T-cell (primary cell): ENCODE measurements at places on chromosomes 7 and 10.

DNA sequence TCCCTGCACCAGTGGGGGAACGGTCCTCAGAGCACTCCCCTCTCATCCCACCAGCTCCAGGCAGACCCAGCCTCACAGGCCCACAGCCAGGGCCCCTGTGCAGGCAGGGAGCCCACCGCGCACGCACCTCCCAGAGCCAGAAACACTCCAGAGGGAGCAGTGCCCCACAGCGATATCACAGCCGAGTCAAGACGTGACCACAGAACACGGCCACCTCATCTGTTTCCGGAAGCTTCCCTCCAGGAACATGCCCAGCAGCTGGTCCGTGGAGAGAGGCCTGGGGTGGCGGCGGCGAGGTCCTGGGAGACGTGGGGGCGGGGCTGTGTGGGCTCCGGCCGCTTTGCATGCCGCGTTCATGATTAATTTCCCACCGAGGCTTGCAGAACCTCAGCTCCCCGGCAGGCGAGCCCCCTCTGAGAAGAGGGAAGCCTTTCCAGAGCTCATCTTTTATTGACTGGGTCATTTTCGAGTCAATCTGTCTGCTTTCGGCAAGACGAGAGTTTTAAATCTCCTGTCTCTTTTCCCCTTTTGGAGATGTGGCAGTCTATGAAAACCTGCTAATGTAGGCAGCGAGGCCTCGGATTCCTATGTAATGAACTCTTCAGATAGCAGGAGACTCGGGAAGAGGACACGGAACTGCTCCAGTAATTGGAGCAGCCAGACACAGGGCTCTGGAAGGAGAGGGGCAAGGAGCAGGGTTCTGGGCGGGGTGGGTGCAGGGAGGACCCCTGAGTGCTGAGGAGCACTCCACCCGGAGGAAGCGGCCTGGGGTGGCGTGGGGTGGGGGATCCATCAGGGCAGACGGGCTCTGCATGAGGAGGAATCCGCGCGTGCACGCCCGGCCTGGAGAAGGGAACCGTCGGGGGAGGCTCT, 242.8 kb downstream of the ELFN1 start:
- no peak for DNase-seq
- no peak overlapping the region for H3K27ac ChIP-seq
- H3K4me3 ChIP-seq = no peak overlapping the region
- H3K27me3 ChIP-seq = no peaks in the 10 kb centered on the region

- peaks cover 94% of the 10 kb centered on the region for H3K36me3 ChIP-seq
- DNase-seq = no peak
- H3K27ac ChIP-seq = no peak overlapping the region
Measured at GRCh38 chr10:8070440-8070839, 16.0 kb downstream of the GATA3 start.

DNA sequence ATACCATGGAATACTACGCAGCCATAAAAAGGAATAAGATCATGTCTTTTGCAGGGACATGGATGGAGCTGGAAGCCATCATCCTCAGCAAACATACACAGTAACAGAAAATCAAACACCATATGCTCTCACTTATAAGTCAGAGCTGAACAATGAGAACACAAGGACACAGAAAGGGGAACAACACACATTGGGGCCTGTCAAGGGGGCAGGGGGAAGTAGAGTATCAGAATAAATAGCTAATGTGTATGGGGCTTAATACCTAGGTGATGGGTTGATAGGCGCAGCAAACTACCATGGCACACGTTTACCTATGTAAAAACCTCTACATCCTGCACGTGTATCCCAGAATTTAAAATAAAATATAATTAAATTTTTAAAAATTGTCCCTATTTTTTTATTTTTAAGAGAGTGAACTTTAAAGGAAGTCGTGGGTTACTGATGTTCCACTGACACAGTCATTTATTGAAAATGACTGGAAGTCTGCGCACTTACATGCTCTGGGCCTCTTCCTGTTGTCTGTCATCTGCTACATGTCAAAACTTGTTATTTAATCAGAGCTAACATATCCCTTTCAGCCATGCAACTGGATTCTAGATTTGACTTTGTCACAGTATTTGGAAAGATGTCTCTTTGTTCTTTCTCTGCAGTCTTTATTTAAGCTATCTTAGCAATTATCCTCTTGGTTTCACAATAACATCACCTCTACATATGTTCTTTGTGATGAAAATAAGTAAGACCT, 73.7 kb upstream of the ABCB5 start:
- DNase-seq = no peak
- no peak overlapping the region for H3K4me3 ChIP-seq
- no peaks in the 10 kb centered on the region for H3K4me1 ChIP-seq
- H3K36me3 ChIP-seq = no peaks in the 10 kb centered on the region
- H3K27me3 ChIP-seq = no peaks in the 10 kb centered on the region

GRCh38 chr10:105837951-105838350, 1196.9 kb downstream of the SORCS3 start:
- H3K27me3 ChIP-seq = no peaks in the 10 kb centered on the region
- H3K4me3 ChIP-seq = no peak overlapping the region
- no peaks in the 10 kb centered on the region for H3K36me3 ChIP-seq
- no peaks in the 10 kb centered on the region for H3K4me1 ChIP-seq
- no peak for DNase-seq

DNA sequence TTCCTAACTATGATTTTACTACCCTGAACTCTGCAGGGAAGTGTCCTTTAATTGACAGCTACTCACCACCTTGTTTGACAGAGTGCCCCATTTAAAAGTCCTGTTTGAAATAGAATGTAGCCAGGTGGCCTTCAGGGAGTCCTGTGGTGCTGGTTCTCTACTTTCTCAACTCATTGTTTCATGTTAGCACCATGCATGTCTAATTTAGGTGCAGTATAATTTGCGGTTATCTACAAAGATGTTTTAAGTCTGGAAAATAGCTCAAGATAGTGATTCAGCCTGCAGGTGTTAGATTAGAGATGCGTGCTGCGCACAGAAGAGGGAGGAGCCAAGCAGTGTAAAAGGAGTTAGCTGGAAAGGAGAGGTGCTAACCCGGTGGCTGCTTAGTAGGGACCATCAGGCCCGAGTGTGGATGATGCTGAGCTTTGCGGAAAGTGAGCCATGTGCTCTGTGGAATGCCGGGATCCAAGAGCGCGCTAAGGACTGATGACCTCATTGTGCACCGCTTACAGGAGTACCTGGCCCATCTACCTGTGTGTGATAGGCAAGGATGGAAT, 1.2 kb downstream of the CCM2 start:
- peak overlapping the region; percentile 56 for H3K27ac ChIP-seq
- peaks cover 17% of the 10 kb centered on the region for H3K4me1 ChIP-seq

- H3K4me1 ChIP-seq = no peaks in the 10 kb centered on the region
- no peaks in the 10 kb centered on the region for H3K27me3 ChIP-seq
- no peak overlapping the region for H3K4me3 ChIP-seq
- H3K36me3 ChIP-seq = no peaks in the 10 kb centered on the region
- DNase-seq = no peak
- H3K27ac ChIP-seq = no peak overlapping the region
Measured at GRCh38 chr7:114623146-114623545, 208.5 kb downstream of the FOXP2 start.

DNA sequence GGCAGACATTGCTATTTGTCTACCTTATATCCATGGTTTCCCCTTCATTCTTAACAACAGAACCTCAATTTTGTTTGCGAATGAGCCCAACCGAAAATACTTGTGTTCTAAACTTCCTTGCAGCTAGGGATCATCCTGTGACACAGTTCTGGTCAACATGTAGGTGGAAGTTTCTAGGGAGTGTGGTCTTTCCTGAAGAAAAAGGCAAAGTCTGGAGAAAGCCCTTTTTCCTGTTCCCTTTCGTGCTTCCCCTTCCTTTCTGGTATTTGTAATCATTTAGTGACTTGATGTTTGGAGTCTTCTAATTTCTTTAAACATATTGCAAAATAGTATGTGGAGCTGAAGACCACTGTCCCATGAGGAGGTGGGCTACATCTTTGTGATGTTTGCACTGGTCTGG, 2.9 kb upstream of the IFRD1 start:
- no peak overlapping the region for H3K27ac ChIP-seq
- H3K4me1 ChIP-seq = peaks cover 5% of the 10 kb centered on the region
- no peaks in the 10 kb centered on the region for H3K27me3 ChIP-seq
- no peaks in the 10 kb centered on the region for H3K36me3 ChIP-seq
- H3K4me3 ChIP-seq = no peak overlapping the region

DNA sequence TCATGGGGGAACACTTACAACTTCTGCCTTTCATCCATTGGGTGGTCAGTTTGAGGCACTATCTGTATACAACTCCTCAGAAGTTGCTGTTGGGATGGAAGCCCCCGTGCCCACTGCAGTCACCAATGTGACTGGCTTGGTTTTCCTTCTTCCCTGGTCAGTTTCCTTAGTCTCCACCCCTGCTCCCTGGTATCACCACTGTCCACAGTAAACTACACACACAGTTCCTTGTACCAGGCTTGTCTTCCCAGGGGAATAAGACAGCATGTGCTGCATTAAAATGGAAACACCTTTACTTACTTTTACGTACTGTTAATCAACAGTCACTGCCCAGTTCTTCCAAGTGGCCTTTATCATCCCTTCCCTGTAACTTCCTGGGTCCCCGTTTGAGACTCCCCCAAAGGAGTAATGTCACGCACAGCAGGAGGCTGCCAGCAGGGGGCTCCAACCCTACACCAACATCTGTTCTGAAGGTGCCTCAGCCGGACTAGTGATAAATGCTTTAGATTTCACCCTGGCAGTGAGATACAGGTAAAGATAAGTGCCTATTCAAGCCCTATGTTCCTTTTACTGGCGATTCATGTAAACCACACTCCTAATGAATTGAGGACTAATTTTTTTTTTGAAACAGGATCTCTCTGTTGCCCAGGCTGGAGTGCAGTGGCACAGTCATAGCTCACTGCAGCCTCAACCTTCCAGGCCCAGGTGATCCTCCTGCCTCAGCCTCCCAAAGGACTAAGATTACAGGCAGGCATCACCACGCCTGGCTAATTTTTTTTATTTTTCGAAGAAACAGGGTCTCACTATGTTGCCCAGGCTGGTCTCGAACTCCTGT, 45.3 kb upstream of the PIK3AP1 start:
- no peak overlapping the region for H3K4me3 ChIP-seq
- no peaks in the 10 kb centered on the region for H3K4me1 ChIP-seq
- DNase-seq = peak; percentile 65
- no peak overlapping the region for H3K27ac ChIP-seq

DNA sequence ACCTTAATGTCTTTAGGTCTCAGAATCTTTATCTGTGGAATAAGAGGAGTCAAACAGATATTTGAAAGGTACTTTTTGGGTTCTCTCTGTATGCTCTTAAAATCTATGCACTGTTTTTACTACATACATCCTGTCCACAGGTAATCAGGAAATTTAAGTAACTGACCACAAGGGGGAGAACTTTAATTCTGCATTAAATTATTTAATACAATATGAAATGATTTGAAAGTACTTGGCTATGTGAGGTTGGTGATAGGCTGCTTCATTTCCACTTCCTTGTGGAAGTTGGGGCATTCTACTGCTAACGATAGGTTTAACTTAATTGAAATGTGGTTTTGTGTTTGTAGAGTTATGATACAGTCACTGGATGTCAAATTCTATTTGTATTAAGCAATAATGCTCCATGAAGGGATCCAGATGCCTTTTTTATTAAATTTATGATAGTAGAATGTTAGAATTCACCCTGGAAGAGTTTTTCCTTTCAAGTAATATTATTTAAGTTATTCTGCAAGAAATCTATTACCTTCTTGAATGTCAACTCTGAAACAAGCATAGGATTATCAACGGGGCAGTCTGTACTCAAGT, 6.0 kb downstream of the TEX47 start:
- no peak overlapping the region for H3K4me3 ChIP-seq
- H3K4me1 ChIP-seq = no peaks in the 10 kb centered on the region
- H3K27ac ChIP-seq = no peak overlapping the region
- H3K27me3 ChIP-seq = no peaks in the 10 kb centered on the region

DNA sequence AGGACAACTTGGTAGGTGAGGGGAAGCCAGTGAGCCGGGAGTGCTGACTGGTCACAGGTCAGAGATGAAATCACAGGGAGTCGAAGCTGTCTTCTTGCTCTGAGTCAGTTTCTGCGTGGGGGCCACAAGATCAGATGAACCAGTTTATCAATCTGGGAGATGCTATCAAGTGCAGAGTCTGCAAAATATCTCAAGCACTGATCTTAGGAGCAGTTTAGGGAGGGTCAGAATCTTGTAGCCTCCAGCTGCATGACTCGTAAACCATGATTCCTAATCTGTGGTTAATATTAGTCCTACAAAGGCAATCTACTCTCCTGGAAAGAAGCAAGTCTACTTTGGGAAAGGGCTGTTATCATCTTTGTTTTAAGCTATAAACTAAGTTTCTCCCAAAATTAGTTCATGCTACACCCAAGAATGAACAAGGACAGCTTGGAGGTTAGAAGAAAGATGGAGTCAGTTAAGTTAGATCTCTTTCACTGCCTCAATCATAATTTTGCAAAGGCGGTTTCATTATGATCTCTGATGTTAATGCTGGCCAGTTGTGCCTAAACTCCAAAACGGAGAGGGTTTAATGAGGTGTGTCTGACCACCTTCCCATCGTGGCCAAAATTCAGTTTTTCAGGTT, 8.4 kb upstream of the LMOD2 start:
- H3K36me3 ChIP-seq = no peaks in the 10 kb centered on the region
- no peaks in the 10 kb centered on the region for H3K27me3 ChIP-seq
- H3K27ac ChIP-seq = no peak overlapping the region

DNA sequence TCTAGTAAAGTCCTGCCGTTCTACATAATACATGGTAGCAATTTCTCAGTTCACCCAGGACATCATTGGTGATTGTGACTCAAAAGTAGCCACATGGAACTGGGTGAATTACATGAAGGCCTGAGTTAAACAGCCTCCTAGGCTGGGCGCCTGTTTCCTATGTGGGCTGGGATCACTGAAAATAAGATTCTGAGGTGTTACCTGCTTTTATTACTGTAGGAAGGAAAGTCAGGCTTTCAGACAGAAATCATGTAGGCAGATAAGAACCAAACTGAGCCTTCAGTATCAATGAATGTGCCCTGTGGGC, 160.4 kb downstream of the CAMK1D start:
- peaks cover 41% of the 10 kb centered on the region for H3K4me1 ChIP-seq
- no peaks in the 10 kb centered on the region for H3K36me3 ChIP-seq
- no peak for DNase-seq
- no peak overlapping the region for H3K4me3 ChIP-seq
- no peak overlapping the region for H3K27ac ChIP-seq

- H3K36me3 ChIP-seq = no peaks in the 10 kb centered on the region
- DNase-seq = no peak
- no peak overlapping the region for H3K4me3 ChIP-seq
- H3K27ac ChIP-seq = no peak overlapping the region
- H3K27me3 ChIP-seq = no peaks in the 10 kb centered on the region
Measured at GRCh38 chr10:77350711-77351119, 286.9 kb downstream of the KCNMA1 start.

DNA sequence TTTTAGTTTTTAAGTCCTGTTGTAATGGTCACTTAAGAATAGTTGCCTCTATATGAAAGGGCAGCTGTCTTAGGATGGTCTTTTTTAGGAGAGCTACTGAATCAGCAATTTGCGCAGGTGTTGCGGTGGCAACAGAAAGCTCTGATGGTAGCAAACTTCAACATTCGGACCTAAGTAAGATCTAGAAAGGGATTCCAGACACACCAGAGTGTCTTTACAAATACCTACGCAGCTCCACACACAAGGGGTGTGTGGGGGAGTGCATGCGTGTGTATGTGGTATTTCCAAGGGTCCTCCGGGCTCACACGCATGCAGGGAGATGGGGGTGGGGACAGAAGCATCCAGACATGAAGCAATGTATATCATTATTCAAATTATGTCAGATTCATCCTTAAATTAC, 438.6 kb upstream of the MGMT start:
- no peaks in the 10 kb centered on the region for H3K36me3 ChIP-seq
